NCI-H2171 treated with DMSO at 0.1 percent for 48 hours (cell line): ENCODE measurements at places on chromosomes 11 and 22.

- DNase-seq: no peak
These were observed 1.6 kb downstream of the TMEM135 start for GRCh38 chr11:87039371-87039770.

- DNase-seq: no peak
These were observed 95.5 kb upstream of the TENM4 start for GRCh38 chr11:79536155-79536917.

GRCh38 chr11:118820412-118821357 lies 29.7 kb upstream of the DDX6 start:
- no peak for DNase-seq

DNA sequence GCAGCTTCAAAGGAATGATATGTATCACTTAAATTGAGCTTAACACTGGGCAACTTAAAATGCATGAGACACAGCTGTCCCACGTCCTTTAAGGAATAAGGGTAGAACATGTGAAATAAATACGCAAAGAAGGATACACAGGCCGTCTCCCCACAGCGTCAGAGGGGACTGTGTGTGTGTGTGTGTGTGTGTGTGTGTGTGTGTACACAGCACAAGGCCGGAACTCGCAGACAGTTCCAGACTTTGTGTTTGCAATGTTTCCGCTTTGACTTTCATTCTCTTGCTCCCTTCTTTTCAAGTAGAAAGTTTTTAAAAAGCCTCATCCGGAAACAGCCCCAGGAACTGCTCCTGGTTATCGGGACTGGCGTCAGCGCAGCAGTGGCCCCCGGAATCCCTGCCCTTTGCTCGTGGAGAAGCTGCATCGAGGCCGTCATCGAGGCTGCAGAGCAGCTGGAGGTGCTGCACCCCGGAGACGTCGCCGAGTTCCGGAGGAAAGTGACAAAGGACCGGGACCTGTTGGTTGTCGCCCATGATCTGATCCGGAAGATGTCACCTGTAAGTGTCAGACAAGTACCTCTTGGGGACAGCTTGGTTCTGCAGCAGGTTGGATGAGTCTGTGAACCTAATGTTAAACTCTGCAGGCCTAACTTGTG lies 13.3 kb downstream of the FAM118A start:
- DNase-seq: no peak

- no peak for DNase-seq
These were observed 315.8 kb downstream of the CTTN start for GRCh38 chr11:70713988-70714665.

DNA sequence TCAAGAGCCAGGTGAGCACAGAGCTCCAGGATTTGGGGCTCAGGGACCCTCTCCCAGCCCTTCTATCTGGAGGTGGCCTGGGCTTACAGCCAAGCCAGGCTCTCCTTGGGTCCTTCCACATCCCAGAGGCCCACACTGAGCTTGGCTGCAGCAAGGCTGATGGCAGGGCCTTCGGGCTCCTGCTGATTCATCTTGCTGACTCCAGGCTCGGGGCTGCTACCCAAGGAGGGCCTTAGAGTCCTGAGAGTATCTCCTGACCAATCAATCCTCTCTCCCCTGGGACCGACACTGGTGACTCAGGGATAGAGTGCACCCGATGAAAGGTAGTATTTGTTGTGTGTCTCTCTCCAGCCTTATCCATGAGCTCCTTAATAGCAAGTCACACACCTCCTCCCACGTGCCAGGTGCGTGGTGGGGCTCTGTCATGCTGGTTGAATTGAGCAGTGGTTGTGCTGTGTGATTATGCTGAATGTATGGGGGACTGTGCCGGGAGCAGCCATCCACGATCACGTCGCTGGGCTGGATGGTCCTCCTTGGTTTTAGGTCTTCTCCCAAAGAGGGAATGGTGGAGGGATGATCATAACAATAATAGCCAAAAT lies 62.3 kb downstream of the GRIK4 start:
- no peak for DNase-seq

DNA sequence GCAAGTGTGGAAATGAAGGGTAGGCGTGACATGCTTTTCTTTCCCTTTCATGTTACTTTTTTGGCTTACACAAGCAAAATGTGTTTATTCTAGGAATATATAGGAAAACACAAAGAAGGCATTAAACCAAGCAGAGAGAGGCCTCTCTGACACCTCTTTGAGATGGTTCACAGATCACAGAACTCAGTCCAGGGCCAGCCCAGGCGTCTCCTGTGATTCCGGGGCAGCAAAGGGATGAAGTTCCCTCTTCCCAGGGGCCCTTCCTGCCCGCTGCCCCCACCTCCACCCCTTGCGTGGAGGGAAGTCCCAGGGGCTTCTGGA lies 78.0 kb downstream of the CACNA1I start:
- DNase-seq: no peak
